Lower leg skin (tissue), 4 donors: ENCODE measurements at places on chromosomes 3 and 15. TPM values are rescaled to one million over a fixed set of nuclear protein-coding genes. Genes with fewer than 3 reads are reported as not detected.
A peak's percentile ranks its signal among the peaks of the same experiment; 100 is the strongest.

The ADAMTS17 gene
- total RNA-seq: 3.5 TPM

DNA sequence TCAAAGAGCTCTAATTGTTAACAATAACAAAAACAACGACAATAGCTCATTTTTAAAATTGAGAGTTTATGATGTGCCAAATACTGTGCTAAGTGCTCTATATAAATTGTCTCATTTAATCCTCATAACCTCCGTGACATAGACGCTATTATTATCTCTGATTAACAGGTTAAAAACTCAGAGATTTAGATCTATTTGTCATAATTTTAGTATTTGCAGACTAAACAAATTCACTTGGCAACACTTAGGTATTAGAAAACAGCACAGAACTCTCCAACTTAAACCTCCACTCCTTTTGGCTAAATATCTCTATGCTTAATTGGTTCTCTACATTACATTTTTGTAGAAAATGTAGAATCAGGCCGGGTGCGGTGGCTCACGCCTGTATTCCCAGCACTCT, 136.4 kb downstream of the SPATA16 start:
- DNase-seq: no peak

DNA sequence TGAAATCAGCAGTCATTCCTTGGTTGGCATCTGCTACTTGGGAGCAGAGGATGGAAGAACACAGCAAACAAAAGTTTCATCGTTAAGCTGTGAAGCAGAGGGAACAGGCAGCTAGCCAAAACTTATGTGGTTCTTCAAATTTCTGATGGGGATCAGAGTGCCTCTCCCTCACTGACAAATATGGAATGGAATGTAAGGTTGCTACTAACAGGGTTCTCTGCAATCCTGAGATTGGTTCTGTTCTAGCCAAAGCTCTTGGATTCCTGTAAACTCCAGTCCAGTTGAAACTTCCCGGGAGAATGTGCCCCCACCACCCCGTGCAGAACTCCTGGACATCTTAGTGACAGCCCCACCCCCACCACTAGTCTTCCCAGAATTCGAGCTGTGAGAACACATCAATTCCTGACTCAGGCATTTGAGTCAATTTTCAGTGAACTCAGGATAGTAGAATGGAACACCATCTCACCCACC, 55.9 kb upstream of the PHLDB2 start:
- DNase-seq: peak; percentile 95

DNA sequence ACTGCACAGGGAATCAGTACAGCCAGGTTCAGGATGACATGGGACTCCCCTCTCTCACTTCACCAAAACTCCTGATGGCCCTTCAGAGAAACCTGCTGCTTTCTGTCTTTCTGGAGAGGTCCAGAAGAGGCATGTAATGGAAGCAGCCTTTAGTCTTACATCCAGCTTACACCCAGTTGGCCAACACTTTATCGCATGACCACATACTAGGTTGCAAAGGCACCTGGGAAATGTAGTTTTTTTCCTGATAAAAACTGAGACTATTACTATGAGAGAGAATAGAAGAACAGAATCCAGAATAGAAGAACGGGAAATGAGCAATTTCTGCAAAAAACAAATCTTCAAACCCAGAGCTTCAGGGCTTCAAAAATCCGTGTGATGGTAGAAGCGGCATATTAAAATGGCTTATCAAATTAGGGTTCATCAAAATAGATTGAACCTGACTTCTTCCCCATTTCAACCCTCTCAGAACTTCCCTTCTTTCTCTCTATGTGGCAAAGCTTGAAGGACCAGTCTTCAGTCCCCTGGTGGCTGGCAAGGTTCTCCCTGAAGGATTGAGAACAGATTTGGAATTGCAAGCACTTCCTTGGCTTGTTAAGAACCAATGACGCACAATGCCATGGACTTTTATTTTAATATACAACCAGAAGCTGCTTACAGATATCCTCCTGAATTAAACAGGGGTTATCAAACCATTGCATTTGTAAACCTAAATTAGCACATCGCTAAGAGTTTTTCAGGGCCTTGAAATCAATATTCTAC, 34.4 kb downstream of the CORO2B start:
- DNase-seq: no peak

DNA sequence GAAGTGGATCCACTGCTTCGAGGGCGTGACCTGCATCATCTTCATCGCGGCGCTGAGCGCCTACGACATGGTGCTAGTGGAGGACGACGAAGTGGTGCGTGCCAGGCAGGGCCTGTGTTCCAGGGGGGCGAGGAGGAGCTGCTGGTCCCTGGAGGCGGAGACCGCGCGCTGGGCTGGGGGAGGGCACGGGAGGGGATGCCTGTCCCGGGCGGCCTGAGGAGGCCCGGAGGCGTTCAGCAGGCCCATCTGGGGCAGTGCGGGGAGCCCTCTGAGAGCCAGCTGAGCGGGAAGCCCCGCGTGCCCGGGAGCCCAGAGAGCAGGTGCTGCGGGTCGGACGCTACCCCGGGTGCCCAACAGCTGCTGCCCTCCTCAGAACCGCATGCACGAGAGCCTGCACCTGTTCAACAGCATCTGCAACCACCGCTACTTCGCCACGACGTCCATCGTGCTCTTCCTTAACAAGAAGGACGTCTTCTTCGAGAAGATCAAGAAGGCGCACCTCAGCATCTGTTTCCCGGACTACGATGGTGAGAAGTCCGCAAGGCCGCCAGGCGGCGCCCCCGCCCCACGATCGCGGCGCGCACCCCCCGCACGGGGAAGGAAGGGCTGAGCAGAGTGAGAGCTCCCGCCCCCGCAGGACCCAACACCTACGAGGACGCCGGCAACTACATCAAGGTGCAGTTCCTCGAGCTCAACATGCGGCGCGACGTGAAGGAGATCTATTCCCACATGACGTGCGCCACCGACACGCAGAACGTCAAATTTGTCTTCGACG, 2.9 kb downstream of the GNAT1 start:
- peak; percentile 92 for DNase-seq

- no peak for DNase-seq
These were observed 52.2 kb downstream of the AQP9 start for GRCh38 chr15:58190419-58190818.

DNA sequence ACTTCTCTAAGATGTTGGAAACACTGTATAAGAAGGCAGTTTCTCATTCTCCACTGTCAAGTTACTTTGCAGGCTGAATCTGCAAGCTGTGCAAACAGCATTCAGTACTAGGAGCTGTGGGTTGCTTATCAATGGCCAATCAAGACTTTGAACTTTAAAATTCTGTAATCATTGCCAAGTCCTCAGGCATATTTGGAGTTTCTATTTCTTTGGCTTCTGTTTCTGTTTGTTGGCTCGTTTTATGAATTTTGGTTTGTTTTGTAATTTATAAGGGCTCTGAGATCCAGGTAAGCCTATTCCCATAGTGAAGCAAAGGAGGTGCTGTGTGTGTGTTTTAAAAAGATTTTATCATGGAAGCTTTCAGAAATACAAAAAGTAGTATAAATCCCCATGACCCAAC, 32.1 kb downstream of the TLNRD1 start:
- DNase-seq: no peak

- no peak for DNase-seq
These were observed 10.2 kb downstream of the ZIC4 start for GRCh38 chr3:147395899-147396711.

The COLQ gene
- total RNA-seq: 0.10 TPM

- DNase-seq: no peak
These were observed 263.2 kb downstream of the CNTN3 start for GRCh38 chr3:74351213-74351612.

- no peak for DNase-seq
These were observed 68.4 kb upstream of the LARS2 start for GRCh38 chr3:45319996-45320305.

DNA sequence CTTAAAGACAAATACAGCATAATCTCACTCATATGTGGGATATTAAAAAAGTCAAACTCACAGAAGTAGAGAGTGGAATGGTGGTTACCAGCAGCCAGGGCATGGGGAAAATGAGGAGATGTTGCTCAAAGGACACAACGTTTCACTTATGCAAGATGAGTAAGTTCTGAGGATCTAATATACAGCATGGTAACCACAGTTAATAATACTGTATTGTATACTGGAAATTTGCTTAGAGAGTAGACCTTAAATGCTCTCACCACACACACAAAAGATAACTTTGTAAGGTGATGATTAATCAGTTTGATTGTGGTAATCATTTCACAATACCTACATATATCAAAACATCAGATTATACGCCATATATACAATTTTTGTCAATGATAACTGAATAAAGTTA, 60.0 kb downstream of the MYH15 start:
- no peak for DNase-seq

DNA sequence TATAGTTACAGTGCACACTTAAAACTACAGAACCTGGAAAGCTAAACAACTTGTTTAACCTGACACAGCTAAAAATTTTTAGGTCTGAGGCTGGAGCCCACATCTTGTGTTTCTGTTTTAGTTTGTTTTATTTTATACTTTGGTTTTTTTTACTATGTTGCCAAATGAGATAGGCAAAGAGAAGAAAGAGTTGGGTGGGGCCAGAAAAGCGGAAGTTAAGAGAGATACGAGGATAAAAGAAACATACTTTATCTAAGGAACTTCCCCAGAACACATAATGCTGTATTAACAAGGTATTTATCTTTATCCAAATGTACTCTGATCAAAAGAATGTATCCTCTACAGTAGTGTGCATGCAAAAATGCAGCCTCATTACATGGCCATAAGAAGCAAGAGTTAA, 1145.7 kb downstream of the EPHA3 start:
- no peak for DNase-seq

- DNase-seq: no peak
These were observed 104.4 kb downstream of the THSD4 start for GRCh38 chr15:71219645-71220044.

The PAQR5 gene
- 4.8 TPM for total RNA-seq

The LSM3 gene
- total RNA-seq: 8.1 TPM

DNA sequence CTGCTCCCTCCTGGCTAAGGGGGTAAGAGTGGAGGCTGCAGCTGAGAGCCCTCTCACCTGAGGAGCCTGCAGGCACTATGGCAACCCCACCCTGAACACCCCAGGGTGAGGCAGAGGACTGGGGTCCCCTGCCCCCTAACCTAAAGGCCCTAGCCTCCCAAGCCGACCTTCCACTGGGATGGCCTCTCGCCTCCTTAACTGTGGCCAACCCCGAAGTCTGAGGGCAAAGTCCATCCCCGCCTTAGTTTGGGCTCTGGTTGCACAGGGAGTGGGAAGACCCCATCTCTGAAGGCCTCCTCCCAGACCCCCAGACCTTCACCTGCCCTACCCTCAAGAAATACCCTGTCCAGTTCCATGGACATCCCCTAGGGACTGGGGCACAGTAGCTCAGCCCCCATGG, 100.6 kb upstream of the PRR23E start:
- DNase-seq: no peak

DNA sequence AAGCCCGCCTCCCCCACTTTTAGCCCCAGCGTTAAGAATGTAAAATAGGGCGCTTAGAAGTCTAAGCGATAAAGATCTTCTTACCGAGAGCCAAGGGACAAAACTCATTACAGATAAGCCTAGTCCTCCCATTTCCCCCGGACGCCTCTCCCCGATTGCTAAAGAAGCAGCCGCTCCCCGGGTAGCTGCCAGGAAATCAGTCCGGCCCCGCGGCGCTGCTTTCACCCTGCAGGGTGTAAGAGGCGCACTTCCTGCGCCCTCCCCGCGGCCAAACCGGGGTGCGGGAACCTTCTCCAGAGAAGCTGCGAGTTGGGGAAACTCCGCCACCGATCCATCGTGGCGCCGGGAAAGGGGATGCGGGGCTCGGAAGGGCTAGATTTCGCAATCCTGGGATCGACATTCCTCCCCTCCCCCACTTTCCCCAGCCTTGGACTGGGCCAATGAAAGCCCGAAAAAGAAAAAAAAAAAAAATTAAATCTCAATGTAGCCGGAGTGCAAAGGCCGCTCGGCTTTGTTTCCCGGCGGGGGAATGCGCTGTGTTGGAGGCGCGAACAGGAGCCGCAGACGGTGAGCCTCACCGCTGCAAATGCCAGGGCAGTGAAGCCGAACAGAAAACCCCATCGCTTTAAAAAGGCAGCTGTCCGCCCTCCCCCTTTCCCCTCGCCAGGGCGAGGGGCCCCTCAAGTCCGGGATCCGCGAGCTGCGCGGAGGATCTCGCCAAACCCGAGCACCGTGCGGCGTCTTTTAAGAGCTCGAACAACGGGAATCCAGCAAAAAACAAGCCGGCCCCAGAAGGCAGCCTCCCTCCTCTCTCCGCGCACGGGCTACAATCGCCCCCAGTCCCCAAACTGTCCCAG, 626 bp upstream of the PTPRG start:
- DNase-seq: peak; percentile 74

The HRG gene
- 0.10 TPM for total RNA-seq

The SCAMP2 gene
- total RNA-seq: 107 TPM

The ARPP21 gene
- total RNA-seq: not detected

The ISLR2 gene
- total RNA-seq: not detected

DNA sequence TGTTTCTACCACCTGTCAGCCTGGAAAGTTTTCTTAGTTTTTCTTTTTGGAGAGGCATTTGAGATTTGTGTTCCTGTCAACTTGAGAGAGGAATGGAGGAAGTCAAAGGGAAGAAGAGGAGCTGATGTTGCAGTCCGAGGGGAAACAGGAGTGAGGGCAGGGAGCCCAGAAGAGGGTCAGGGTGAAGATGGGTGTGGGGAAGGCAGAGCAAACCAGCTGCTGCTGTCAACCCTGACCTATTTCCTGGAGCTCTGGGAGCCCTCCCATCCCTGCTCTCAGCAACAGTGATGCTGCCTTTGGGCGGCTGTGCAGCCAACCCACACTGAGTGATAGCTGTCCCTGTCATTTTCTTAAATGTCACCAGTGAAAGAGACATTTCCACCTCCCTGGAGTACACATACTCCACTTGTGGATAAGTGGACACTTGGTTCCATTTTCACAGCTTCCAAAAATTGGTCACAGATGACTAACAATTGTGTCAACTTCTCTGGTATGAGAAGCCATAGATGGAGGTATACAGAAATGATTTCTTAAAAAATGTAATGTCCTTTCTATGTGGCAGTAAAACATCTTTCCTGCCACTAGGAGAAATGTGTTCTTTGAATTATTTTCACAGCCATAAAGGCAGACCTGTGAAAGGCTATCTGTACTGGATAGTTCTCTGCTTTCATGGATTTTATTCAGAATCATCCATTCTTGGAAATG, 556.3 kb upstream of the TBL1XR1 start:
- peak; percentile 25 for DNase-seq
